RWPE1 (cell line): ENCODE measurements at places on chromosomes 3 and 15.

- no peak for DNase-seq
Measured at GRCh38 chr3:184750349-184751083, 38.7 kb upstream of the MAGEF1 start.

GRCh38 chr3:34046154-34046553 is 247.7 kb downstream of the PDCD6IP start:
- DNase-seq: no peak

DNA sequence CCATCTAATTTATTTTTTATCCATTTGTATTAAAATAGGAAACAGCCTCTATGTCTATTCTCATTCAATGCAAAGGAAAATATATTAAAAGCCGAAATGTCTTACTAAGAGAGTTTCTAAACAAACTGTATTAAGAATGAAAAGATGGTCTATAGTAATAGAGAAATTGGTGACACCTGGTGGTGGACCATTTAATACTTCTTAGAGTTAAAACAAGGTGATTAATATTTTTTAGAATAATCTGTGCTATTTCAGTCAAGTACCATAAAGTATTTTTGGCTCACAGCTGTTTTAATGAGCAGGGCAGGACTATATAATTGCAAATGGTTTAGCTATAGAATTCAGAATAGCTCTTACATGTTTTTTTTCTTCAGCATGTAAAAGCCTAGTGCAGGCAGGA is 55.7 kb downstream of the SYNPR start:
- DNase-seq: no peak

- no peak for DNase-seq
Measured at GRCh38 chr3:152549263-152549662, 280.5 kb downstream of the MBNL1 start.

GRCh38 chr3:56494679-56495322 is 26.5 kb upstream of the ERC2 start:
- DNase-seq: peak; percentile 84

- DNase-seq: no peak
Measured at GRCh38 chr3:59286791-59287531, 237.1 kb upstream of the CFAP20DC start.

DNA sequence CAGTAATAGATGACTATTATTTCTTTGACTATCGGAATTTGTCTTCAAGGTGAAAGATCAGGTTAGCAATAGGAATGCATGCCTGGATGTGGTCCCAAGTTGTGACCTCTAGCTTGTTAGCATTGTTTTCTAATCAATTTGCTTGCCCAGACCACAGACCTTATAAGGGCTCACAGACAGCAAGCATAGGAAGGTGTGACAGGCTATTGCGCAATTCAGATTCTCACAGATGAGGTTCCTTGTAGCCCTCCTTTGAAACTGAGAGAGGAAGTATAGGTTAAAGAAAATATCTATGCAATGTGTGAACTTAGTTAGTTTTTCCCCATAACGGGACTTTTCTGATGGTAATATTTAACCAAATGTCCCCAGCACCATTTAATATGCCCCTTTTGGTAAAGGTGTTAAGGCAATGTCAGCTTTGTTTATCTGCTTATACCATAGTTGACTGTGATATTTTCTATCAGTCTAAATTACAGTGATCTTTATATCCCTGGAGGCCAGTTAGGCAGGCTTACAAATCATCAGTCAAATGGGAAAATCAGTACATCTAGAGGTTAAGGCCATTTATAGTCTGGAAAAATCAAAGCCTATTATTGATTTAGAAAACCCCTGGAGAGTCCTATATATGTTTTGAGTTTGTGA is 168.1 kb upstream of the MBNL1 start:
- DNase-seq: no peak

GRCh38 chr15:38670128-38671005 is 105.8 kb upstream of the RASGRP1 start:
- DNase-seq: no peak

DNA sequence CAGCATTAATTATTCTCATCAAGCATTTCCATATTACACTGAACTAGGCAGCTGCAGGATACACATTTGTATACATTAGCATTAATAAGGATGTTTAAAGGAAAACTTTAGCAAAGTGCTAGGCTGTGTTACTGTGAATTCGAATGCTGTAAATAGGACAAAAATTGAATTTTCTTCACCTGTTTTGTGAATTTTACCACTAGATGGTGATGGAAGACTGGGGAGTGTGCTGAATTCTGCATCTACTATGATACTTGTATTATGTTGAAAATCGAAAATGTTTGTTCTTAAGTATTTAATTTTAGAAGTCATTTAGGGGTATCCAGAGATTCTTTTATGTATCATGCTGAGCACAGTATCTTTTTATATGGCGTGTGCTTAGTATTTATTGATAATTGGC is 12.3 kb upstream of the P2RY14 start:
- DNase-seq: peak; percentile 46

DNA sequence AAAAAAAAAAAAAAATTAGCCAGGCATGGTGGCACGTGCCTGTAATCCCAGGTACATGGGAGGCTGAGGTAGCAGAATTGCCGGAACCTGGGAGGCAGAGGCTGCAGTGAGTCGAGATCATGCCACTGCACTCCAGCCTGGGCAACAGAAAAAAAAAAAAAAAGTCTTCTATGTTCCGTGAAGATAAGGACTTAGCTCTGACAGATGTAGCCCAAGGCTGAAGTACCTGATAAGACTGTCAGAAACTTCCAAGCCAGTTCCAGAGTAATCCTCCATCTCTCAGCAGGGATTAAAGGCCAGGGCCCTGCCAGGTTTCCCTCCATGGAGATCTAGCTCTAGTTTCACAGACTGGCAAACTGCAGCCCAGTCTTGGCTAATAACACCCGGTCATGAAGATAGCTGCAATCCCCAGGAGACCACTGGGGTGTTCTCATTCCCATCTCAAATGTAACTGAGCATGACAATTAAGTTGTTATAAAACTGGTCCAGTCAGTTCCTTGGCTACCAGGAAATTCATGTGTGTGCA is 8.5 kb downstream of the CDCP1 start:
- no peak for DNase-seq

- peak; percentile 63 for DNase-seq
Measured at GRCh38 chr15:29774900-29775299, 47.4 kb downstream of the TJP1 start.

- peak; percentile 80 for DNase-seq
Measured at GRCh38 chr15:90869601-90870353, 1.4 kb downstream of the FURIN start.

DNA sequence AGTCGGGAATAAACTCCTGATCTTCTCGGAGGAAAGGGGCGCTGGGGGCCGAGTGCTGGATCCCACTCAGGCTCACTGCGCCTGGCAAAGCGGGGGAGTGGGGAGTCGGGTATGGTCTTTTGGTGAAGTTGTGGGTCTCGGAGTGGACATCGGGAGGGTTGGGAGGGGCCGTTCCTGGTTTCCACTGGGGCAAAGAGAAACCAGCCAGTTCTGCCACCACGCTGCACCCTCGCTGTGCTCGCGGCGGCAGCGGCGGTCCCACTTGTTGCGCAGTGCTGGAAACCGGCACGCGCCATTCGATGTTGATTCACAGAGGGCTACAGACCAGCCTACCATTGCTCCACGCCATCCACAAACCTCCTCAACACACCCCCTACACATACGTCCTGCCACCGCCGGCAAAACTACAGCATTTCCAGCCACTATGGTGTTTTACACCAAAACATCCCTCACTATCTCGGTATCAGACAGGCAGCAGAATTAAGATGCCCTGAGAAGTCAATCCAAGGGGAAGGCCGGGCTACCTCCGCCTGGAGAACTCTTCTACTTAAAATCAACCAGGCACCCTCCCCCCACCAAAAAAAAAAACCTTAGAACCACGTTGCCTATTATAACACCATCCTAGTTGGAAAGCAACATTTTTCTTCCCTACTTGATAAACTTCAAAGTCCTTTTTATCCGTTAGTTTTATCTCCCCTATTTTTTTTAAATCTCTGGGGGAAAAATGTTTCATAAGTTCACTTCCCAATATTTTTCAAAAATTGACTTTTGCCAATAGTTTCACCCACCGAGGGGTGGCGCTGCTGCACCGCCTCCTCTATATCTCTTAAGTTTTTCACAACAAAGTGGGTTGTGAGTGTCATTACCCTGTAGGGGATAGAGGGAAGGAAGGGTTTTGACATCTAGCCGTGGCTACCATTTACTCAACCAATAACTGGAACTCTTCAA is 3.6 kb downstream of the BCL6 start:
- DNase-seq: peak; percentile 46

- peak; percentile 35 for DNase-seq
Measured at GRCh38 chr3:196016485-196016884, 65.4 kb downstream of the TFRC start.

DNA sequence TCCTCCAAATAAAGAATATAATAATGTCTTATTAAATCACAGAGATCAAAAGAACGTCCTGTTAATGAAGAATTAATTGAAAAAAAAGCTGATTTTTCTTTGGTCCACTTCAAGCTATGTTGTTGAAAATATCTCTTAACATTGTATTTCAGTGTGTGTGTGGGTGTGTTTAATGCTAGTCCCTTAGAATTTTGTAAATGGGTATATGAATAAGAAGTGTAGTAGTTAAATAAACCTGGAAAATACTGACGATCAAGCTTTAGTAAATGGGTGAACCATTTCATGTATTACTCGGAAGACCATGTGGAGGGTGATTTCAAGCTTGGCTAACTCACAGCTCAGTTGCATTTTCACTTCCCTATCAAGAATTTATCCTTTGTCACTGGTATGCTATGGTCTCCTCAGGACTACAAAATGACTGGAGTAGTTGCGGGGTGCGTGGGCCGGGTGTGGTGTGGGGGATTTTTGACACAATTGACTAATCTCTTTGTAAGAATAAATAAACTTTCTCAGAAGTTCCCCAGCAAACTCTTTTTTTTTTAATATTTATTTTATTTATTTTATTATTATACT is 586.4 kb downstream of the GRM7 start:
- DNase-seq: no peak

GRCh38 chr3:17478673-17479072 is 263.8 kb downstream of the TBC1D5 start:
- no peak for DNase-seq

- DNase-seq: no peak
Measured at GRCh38 chr3:113629584-113630421, 66.6 kb downstream of the USF3 start.

- no peak for DNase-seq
Measured at GRCh38 chr15:51672155-51672687, 9.1 kb upstream of the SCG3 start.

DNA sequence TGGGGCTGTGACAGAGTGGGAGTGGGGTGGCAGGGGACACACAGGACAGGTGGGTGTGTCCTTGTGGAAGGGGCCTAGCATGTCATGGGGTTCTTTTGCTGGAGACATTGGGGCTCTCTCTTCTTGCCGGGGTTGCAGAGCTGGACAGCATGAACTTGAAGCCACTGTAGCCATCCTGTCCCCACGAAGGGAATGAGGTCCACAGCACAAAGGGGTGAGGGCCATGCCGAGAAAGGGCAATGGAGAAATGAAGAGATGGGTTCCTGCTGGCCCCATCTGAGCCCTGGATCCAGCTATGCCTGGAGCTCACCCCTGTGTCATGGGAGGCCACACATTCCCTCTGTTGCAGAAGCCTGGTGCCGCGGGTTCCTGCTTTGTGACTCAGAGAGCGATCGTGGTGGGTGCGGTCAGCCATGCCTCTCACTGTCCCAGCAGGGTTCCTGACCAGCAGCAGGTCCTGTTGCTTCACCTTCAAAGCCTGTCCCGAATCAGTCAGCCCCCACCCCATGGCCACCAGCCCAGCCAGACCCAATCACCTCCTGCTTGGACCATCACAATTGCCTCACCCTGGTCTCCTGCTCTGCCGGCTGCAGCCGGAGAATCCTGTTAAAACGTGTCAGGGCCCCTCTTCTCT is 50.0 kb downstream of the DNAJB8 start:
- DNase-seq: peak; percentile 87

- no peak for DNase-seq
Measured at GRCh38 chr3:100040451-100041225, 73.7 kb downstream of the FILIP1L start.

DNA sequence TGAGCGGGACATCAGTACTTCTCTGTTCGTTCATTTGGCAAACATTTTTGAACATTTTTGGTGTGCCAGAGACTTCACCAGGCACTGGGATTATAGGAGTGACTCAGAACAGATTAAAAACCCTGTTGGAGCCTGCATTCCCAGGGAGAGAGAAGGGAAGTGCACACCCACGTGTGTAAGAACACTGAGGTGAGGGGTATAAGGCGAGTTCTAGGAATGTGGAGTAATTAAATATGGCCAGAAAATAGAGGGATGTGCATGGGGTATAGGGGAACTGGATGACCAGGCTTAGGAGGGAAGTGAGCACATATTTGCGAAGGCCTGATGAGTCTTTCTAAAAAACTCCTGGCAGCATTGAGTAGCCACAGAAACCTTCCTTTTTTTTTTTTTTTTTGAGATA is 401.2 kb upstream of the C2CD4B start:
- DNase-seq: no peak

GRCh38 chr15:69885173-69885955 is 212.4 kb downstream of the TLE3 start:
- no peak for DNase-seq

- no peak for DNase-seq
Measured at GRCh38 chr3:1469687-1470086, 376.9 kb downstream of the CNTN6 start.

DNA sequence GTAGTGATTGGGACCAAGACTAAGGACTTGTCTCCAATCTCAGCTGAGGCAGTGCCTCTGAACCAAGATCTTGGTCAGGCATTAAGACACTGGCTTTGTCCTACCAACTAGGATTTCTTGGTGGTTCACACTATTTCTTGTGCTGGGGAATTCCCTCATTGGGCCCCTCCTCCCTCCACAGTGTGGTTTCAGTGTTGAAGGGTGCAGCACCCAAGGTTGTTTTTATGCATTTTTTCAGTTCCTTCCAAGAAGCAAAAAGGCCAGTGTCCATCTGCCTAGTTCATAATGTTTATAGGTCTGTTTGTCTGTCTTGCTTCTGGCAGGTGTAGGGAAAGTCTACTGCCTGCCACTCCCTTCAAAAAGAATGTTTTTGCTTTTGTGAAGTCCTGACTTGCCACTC is 10.6 kb upstream of the ITPKA start:
- no peak for DNase-seq

DNA sequence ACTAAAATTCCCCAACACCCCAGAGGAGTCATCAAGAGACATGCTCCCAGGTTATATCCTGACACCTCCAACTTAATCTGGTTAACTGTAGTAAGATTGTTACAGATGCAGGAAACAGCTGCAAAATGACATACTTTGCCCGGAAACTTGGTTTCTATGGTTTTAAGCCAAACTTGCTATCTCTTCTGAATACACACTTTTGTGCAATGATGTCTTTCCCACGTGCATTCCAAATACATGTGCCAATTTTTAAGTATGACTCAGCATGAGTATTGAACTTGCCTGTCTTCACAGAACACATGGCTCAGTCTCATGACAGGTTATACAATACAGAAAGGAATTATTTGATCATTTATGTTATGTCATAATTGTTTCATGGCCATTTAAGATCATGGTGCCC is 207.0 kb upstream of the DCBLD2 start:
- DNase-seq: peak; percentile 78

DNA sequence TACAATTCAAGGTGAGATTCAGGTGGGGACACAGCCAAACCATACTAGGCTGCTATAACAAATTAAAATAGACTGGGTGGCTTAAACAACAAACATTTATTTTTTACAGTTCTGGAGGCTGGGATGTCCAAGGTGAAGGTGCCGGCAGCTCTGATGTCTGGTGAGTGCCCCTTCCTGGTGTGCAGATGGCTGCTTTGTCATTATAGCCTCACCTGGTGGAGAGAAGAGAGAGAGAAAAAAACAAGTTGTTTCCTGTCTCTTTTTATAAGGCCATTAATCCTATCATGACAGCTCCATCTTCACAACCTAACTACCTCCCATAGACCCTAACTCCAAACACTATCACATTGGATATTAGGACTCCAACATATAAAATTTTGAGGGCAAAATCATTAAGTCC is 279.7 kb downstream of the ZIC1 start:
- no peak for DNase-seq

GRCh38 chr3:9398700-9399336 is 1.4 kb downstream of the SETD5 start:
- DNase-seq: no peak
